AG04450 (cell line): ENCODE measurements at places on chromosomes 5 and 9.
A peak's percentile ranks its signal among the peaks of the same experiment; 100 is the strongest.

DNA sequence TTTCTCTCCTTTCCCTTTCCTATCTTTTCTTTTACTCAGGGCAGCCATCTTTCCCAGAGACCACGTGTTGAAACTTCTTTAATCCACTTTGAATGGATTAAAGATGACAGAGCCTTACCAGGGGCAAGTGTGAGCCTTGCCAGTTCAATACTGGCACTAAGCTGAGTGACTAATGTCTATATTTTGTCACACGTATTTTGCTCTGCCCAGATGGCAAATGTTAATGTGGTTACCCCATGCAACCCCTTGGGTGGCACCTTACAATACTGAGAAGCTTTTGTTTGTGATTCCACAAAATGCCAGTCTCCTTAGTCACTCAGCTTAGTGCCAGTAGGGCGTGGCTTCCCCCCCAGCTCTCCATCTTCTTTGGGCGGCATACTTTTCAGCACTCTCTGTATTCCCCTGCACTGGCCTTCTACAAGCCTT lies 24.8 kb downstream of the ANXA1 start:
- no peak for DNase-seq

- no peak for DNase-seq
Measured at GRCh38 chr5:126736141-126736540, 40.8 kb upstream of the LMNB1 start.

DNA sequence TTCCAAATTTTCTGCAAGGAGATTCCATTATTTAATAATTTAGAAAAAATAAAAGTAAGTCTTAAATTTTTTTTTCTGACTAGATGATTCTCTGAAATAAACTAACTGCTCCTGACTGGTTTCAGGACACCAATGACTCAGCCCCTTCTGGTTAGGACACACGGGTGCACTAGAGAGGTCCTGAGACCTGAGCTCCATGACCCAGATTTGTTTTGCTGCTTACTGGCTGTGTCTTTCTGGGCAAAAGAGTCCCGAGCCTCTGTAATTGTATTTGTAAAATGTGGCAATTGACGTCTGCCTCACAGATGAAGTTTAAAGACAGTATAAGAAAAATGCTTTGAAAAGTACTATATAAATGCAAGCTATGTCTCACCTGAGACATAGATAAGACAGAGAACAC lies 89.1 kb downstream of the SLC24A2 start:
- no peak for DNase-seq

- DNase-seq: no peak
Measured at GRCh38 chr9:117286245-117286644, 128.6 kb downstream of the ASTN2 start.

GRCh38 chr5:88404405-88404804 lies 135.8 kb upstream of the TMEM161B start:
- no peak for DNase-seq

DNA sequence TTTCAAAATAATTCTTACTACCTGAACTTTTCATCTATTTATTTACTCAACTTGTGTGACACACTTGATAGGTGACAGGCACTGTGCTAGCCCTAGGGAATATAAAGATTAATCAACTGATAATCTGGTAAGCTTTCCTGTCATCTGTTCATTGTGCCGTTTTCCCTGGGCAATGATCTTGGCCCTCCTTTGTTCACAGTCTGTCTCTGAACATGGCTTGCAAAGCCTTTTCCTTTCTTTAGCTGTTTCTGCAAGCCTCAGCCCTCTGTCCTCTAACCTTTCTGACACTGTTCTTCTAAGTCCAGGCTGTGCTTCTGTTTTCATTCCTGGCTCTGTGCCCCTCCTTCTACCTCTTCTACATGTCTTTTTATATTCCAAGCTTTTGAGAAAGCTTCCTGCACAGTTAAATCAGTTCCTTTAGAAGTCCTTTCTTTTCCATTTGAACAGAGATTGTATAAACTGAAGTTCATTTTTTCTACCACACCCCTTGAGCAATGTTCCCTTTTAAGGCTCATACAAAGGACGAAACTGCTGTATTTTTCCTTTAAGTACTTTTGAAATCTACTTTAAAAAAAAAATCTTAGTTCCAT lies 803.0 kb upstream of the ZNF608 start:
- DNase-seq: no peak

- DNase-seq: no peak
Measured at GRCh38 chr9:69922646-69923045, 102.0 kb downstream of the CFAP95 start.

GRCh38 chr9:101440714-101441230 lies 5.2 kb upstream of the ALDOB start:
- DNase-seq: no peak

- no peak for DNase-seq
Measured at GRCh38 chr5:141816598-141817399, 61.4 kb downstream of the PCDH1 start.

DNA sequence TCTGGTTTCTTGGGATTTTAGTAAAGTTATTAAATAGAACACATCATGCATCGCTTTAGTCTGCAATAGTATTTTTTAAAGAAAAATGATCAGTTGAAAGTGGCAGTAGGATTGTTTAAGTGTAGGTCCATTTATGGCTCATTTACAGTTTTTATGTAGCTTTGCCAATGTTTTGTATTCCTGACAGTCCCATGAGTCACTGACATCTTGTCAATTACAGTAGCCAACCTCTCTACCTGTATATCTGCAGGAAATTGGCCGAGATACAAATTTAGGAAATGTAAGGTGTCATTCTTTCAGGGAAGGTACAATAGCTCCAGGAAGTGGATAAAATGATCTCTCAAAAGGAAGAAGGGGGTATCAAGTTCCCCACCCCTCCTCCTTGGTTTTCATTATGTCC lies 47.7 kb upstream of the MTAP start:
- no peak for DNase-seq

DNA sequence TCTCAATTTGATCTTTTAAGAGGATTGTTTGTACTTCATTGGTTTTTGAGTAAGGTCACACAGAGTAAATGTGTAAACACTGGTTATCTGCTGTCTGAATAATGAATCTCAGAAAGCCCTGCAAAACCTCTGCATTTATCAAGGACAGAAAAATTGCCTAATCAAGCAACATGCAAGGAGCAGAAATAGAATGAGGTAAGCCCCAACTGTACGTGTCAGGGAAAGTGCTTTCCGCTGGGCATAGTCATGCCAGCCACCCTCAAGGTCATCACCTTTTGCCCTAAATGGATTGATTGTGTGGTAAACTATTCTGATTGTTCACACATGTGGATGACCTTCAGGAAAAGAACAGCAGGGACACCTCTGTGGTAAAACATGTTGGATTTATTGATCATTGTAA lies 376.9 kb upstream of the KCNN2 start:
- no peak for DNase-seq

DNA sequence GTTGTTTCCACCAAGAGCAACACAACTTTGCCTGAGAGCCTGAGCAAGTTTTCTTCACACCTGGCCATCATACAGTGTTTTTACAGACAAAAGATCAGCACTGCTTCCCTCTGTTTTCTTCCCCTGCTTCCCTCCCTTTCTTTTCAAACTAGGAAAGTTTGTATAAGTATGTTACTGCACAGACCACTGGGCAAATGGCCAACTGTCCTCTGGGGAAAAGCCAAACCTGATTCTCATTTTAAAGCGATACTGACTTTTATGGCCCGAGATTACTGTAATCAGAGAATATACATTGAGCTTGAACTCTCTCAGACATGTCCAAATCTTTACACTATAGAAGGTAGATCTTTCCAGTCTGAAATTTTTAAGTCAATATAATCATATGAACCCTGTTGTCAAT lies 415.0 kb downstream of the NFIB start:
- no peak for DNase-seq

GRCh38 chr5:176425138-176425537 lies 8.8 kb upstream of the CLTB start:
- no peak for DNase-seq

- DNase-seq: no peak
Measured at GRCh38 chr5:16578474-16578883, 38.3 kb downstream of the RETREG1 start.

DNA sequence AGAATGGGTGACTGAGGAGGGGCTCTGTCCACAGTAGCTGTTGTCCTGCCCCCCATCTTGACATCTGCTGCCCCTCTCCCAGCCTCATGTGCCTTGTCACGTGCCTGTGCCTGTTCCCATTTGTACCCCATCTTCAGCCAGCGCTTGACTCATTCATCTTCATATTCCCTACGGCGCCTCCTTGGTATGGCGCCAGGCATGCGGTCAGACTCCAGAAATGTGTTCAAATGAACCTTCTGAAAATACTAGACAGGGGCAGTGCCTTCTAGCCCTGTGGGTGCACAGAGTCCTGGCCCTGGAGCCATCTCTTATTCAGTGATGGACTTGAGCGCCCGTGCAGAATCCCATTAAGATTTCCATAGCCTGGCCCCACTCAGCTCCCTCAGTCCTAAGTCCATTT lies 46.2 kb downstream of the CFAP77 start:
- no peak for DNase-seq

DNA sequence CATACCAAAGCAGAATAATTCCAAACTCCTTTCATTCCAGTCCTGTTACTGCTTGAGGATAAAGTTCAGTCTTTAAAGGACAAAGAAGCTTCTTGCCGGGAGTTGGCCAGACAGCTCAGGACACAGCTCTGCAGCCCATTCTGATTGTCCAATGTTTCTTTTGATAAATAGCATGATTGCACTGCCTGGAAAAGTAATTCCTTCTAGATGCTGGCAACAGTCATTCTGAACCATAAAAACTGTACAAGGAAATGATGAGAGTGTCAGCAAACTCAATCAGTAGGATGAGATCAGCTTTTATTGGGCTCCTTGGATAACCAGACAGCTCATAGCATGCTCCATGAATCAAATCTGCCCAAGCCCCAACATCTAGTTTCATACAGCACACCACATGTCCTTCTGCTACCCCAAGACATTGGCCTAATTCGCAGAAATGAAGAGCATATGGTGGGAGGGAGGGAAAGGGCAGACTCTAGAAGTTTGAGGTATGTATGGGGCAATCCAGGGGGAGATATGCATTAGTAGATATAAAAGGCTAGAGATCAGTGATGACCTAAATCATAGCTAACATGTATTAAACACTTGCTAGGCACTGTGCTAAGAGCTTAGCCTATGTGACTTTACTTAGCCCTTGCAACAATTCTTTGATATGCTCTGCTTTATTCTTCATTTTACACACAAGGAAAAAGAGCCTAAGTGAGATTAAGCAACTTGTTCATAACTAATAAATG lies 219.9 kb upstream of the NREP start:
- DNase-seq: no peak

- DNase-seq: no peak
Measured at GRCh38 chr9:113011911-113012381, at the start of gene ZNF883. ZNF883 (minus strand) TSS chr9:113012192.

- peak; percentile 11 for DNase-seq
Measured at GRCh38 chr9:15572200-15572770, 19.4 kb downstream of the CCDC171 start.

GRCh38 chr9:86830356-86830755 lies 117.0 kb downstream of the GAS1 start:
- no peak for DNase-seq

GRCh38 chr9:70962761-70963440 lies 158.5 kb downstream of the TRPM3 start:
- DNase-seq: no peak

GRCh38 chr5:81019748-81020147 lies 59.6 kb downstream of the RASGRF2 start:
- DNase-seq: no peak

- no peak for DNase-seq
Measured at GRCh38 chr9:28539434-28540070, 966.3 kb upstream of the C9orf72 start.

DNA sequence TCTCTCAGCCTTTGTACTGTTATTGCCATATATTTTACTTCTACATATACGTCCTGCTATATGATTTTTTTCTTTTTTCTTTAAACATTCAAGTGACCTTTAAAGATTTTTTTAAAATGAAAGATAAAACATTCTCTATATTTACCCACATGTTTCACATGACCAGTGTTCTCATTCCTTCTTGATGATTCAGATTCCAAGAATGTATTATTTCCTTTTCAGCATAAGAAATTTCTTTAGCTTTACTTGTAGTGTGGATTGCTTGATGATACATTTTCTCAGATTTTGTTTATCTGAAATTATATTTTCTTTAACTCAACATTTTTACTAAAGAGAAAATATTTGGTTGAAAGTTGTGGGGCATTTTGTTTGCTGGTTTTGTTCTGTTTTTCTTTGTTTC lies 792.1 kb downstream of the BRINP1 start:
- DNase-seq: no peak

- no peak for DNase-seq
Measured at GRCh38 chr5:141945511-141946051, 12.4 kb downstream of the PCDH12 start.

DNA sequence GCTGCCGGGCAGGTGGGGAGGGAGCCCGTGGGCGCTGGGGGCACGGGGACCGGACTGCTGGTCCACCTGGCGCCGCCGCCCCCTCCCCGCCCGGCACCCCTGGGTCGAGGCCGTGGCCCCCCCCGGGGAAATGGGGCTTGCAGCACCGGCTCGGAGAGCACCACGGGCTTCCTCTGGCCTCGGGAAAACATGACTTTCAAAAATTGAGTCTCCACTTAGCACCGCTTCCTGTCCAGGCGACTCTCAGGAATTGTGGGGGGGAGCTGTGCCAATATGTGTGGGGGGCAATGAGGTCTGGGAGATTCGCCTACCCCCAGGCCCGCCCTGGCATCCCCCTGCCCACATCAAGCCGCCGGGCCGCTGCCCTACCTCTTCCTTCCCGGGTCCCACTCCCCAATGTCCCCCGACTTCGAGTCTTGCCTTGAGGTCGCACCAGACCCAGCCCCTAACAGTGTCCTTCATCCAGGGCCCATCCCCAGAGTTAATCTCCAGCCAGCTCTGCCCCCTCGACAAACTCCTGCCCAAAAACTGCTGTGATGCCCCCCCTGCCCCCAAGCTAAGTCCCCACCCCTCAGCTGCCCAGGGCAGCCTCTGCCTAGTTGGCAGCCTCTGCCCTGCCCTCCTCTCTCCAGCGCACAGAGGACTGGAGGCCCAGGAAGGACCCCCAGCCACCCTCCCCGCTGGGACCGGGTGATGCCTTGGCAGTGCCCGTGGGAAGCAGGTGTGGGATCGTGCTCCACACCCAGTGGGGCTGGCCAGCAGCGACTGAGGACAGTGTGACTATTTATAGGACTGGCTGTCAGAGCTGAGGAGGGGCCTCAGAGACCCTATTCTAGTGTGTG lies 3.9 kb downstream of the EGFL7 start:
- no peak for DNase-seq

GRCh38 chr5:142609142-142609541 lies 76.7 kb downstream of the FGF1 start:
- DNase-seq: no peak

DNA sequence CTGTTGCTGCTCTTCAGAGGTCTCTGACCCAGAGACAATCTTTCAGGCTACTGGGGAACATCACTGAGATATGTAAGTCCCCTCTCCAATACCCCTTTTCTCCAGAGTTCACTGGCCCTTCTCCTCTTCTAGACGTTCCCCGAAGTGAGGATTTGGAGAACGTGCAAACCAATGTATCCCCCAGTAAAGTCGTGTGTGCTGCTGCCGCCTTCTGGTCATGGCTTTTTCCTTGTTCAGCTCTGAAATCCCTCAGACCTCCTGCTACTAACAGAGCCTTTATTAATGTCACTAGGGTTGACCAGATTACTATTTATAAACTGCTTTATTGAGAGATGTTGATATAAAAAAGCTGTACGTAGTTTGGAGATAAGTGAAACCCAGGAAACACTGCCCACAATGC lies 1028.6 kb downstream of the CDH9 start:
- DNase-seq: no peak

GRCh38 chr5:161446655-161447054 lies 99.9 kb downstream of the GABRB2 start:
- DNase-seq: no peak
